GM23248 (cell line): ENCODE measurements at places on chromosomes 6 and 20. TPM values are rescaled to one million over a fixed set of nuclear protein-coding genes. Genes with fewer than 3 reads are reported as not detected.
A peak's percentile ranks its signal among the peaks of the same experiment; 100 is the strongest.

GRCh38 chr6:161840380-161840779 lies 566.5 kb upstream of the AGPAT4 start:
- H3K36me3 ChIP-seq: no peaks in the 10 kb centered on the region
- H3K4me1 ChIP-seq: no peaks in the 10 kb centered on the region
- no peaks in the 10 kb centered on the region for H3K27me3 ChIP-seq
- H3K27ac ChIP-seq: no peak overlapping the region

DNA sequence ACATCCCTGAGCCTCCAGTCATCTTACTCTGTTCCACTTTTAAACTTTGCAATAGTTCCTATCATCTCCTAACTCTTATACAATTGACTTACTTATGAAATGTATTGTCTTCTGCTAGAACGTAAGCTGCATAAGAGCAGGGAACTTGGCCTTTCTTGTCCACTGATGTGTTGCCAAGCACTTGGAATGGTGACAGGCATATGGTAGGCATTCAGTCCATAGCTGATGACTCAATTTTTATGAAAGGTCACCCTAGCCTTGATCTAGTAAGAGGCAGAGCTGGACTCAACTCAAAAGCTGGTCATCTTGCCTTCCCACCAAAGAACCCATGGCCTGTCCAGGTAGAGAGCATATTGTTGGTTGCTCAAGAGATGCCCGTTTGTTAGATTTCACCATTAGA lies 82.4 kb upstream of the FAM184A start:
- no peaks in the 10 kb centered on the region for H3K4me1 ChIP-seq
- DNase-seq: peak; percentile 22
- no peaks in the 10 kb centered on the region for H3K27me3 ChIP-seq
- no peak overlapping the region for H3K4me3 ChIP-seq

DNA sequence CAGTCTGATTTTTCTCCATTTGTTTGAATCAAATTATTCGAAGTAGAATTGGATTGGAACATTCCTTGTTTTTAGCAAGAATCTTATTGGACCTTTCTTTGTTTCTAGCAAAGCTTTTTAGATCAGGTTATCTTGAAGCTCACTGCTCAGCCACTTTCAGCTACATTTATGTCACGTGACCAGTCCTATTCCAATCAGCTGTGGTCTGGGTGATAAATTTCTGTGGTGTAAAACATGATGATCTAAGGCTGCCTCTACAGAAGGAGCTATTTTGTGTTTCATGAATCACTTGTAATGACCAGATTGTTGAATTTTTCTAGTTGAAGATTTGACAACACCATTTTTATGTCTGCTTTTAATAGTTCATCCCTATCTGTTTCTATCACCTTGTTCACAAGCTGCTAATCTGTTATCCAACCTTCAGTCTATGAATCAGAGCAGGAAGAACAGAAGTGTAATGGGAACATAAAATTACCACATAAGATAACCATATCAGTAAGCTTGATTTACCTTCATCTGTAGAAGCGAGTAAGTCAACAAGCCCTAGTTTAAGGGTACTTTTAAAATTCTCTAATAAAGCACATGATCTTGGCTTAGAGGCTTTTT lies 101.0 kb upstream of the MAP3K7 start:
- no peak for DNase-seq
- no peaks in the 10 kb centered on the region for H3K4me1 ChIP-seq
- no peaks in the 10 kb centered on the region for H3K36me3 ChIP-seq
- no peaks in the 10 kb centered on the region; the same call in 1 of the 2 replicates for H3K27me3 ChIP-seq
- no peak overlapping the region for H3K27ac ChIP-seq

DNA sequence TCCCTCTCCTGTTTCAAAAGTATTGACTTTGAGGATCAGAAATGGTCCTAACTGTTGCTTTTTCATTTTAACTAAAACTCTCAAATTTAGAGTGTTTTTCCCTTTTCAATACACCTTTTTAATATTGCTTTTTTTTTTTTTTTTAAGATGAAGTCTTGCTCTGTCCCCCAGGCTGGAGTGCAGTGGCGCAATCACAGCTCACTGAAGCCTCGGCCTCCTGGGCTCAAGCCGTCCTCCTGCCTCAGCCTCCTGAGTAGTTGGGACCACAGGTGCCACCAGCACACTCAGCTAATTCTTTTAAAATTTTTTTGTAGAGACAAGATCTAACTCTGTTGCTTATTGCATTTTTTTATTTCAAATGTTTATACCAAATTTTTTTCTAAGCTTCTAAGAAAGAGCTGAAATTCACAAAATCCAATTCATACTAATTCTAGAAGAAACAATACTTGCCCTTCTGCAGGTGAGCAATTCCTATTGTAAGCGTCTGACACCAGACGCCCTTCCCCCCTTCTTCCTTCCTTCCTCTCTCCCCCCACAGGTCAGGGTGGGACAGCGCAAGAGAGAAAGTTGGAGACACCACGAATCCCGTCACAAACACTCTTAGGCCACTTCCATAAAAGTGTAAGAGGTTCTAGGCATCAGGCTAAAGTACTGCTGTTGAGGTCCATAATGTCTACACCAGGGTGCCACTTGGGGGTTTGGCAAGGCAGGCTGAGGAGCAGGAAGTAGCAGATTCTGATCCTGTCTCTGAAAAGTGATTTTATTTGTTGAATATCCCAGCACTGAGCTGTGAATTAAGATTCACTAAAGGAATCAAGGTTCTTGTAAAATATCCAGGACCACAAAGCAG lies 12.8 kb downstream of the DLL1 start:
- no peaks in the 10 kb centered on the region for H3K36me3 ChIP-seq
- H3K27me3 ChIP-seq: peaks cover 12% of the 10 kb centered on the region
- H3K4me1 ChIP-seq: 0 out of 2 replicates have a peak, but pooled peaks cover 3% of the 10 kb centered on the region

DNA sequence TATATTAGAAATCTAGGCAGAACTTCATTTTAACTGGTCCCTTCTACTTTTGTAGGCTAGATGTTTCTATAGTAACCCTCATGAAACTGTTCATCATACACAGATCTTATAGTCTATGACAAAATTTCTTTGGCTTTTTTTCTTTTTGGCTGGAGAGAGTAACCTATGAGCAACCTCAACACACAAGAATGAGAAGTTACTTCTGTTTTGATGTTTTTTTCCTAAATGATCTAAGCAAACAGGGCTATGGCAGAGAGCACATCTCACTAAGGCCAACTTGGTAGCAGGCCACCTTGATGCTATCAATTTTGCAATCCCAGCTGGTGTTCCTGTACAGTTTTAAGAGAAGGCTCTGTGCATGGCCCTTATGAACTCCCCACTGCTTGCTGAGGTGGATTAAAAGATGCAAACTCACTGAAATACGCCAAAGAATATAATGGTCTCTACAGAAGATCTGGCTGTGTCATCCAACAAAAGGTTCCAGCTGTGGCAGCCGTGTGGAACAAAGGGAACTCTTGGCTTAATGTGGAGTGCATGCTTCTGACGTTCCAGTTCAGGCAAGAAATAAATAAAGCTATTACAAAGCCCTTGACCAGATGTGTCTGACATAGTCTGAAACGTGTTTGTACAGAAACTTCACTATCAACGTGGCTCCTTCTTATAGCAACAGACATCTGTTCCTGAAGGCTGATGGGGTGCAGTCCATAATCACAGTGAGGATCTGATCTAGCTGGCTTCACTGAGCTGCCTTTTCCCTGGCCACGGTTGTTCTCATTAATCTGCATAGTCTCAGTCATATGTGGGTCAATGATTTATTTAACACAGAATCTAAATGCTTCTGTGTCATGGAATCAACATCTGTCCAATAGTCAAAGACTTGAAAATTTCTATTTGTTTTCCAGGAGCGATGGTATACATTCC lies 481.1 kb downstream of the BMP2 start:
- no peak for DNase-seq
- no peaks in the 10 kb centered on the region for H3K36me3 ChIP-seq
- H3K27me3 ChIP-seq: no peaks in the 10 kb centered on the region; the same call in none of the 2 replicates
- no peak overlapping the region for H3K4me3 ChIP-seq
- H3K27ac ChIP-seq: no peak overlapping the region

- H3K4me3 ChIP-seq: no peak overlapping the region
- H3K27me3 ChIP-seq: no peaks in the 10 kb centered on the region
- H3K36me3 ChIP-seq: no peaks in the 10 kb centered on the region
- DNase-seq: no peak
- H3K27ac ChIP-seq: no peak overlapping the region
Observed at GRCh38 chr20:16445482-16445881, 127.8 kb downstream of the KIF16B start.

GRCh38 chr6:52517502-52518278 lies 59.2 kb downstream of the TRAM2 start:
- H3K4me1 ChIP-seq: peaks cover 95% of the 10 kb centered on the region
- peak; percentile 99 for DNase-seq
- H3K36me3 ChIP-seq: peaks cover 55% of the 10 kb centered on the region
- H3K27me3 ChIP-seq: no peaks in the 10 kb centered on the region
- H3K4me3 ChIP-seq: peak overlapping the region; percentile 20; the same call in 1 of the 2 replicates

SLC17A2 gene
- total RNA-seq: not detected in 2 replicates

RIMS1 gene
- 9.7 and 10.6 TPM in 2 replicates for total RNA-seq

C6orf132 gene
- 4.2 and 5.2 TPM in 2 replicates for total RNA-seq
